ENCODE measurements at places on chromosomes 2 and 18.

- no peak for DNase-seq
Measured at GRCh38 chr2:131130298-131130596, 25.1 kb downstream of the PLEKHB2 start.

DNA sequence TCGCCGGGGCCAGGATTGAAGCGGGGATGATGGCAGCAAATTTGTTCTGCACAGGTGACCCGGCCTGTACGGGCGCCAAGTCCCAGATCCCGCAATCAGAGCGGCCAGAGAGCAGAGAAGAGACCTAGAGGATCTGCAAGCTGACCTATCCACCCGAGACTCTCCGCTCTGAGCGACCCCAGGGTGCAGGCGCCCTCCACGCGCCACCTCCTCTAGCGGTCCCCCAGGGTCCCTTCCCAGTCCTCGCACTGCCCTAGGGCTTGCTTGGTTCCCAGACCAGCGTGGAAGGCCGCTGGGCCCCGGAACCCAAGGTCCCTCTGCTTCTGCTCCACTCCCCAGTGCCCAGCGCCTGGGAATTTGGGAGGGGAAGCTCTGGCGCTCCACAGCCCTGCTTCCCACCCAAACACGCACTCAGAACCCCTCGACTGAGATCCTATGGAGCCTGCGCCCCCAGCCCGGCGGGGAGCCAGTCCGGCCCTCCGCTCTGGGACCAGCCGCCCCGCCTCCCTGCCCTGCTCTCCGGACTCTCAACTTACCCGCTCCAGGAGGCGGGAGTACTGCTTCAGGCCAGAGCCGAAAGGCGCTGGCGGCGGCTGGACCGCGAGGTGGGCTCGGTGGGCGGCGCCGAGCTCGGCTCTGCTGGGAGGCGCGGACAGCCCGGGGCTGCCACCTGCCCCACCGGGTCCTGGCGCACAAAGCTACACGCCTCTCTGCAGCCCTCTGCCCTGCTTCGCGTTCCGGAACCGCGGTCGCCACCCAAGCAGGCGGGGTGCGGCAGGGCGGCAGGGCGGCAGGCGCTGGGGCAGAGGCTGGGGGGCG, 3.0 kb upstream of the SIX3 start:
- DNase-seq: no peak

DNA sequence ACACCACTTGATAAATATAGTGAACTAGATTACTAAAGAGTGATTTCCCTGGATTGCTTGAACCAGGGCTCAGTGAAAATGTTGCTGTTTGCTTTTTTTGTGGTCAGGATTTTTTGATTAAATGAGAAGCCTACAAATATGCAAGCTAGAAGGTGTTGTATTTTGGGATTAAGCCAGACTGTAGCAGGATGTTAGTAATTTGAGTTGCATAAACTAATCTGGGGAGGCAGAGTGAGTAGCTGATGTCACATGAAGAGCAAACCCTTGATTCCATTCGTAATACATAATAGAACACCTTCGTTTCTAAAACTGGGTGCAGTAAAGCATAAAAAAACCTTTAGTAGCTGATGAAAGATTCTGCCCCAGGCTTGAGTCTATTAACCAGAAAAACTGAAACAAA, 32.0 kb downstream of the NEDD4L start:
- no peak for DNase-seq

DNA sequence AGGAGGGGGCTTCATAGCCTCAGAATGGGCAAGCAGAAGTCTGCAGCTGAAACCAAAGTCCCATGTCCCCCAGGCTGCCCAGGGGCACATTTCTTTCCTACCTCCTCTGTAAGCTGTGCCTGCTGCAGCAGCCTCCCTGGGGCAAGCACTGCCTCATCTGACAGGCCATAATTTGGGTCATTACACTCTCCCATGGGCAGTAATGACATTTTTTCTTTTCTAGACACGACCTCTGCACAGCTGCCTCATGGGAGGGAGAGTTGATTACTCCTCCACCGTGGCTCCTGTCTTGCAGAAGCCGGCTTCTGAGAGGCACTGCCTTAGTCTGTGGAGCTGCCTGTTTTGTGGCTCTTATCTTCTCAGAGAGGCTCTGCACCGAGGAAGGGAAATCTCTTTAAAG, 268.9 kb downstream of the TDRD15 start:
- DNase-seq: no peak

DNA sequence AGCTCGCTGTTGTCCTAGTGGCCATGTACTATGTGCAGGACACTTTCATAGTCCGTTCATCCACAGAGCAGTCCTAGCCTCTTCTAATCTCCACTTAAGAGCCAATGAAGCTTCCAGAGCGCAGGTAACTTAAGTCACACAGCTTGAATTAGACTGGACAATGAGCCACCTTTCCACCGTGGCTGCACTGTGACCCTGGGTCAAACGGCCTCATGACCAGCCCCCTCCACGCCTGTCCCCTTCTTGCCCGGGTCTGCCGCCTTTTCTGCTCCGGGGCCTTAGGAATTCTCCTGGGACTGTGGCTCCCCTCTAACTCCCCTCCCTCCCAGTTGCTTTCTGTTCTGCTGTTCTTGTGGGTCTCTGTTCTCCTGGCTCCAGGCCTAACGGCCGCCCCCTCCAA, 8.4 kb upstream of the PRKCE start:
- no peak for DNase-seq

GRCh38 chr2:230541934-230542380, 126.0 kb downstream of the SP100 start:
- peak; percentile 52 for DNase-seq

- peak; percentile 49 for DNase-seq
Measured at GRCh38 chr2:58107803-58108710, 61.5 kb downstream of the VRK2 start.

DNA sequence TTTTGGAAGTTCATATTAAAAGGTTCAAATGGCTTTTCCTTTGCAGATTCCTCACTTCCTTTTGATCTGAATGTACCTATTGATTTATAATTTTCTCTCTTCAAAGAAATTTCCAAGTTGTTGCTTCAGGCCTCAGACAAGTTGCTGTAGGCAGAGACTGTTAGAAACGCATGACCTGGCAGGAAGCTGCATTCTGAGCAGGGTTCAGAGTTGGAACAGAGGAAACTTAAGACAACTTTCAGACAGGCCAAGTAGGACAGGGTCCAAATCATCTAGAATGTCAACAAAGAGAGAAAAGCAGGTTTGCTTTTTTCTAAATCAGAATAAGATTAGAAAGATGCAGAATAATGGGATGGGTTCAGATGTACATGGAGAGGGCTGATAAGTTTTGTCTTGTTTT, 416.3 kb downstream of the LRP1B start:
- no peak for DNase-seq

GRCh38 chr18:59468821-59469220, 109.8 kb upstream of the LMAN1 start:
- DNase-seq: no peak

- no peak for DNase-seq
Measured at GRCh38 chr2:233210843-233211547, 40.5 kb upstream of the ATG16L1 start.

- DNase-seq: no peak
Measured at GRCh38 chr2:186570604-186571003, 19.3 kb upstream of the ITGAV start.

DNA sequence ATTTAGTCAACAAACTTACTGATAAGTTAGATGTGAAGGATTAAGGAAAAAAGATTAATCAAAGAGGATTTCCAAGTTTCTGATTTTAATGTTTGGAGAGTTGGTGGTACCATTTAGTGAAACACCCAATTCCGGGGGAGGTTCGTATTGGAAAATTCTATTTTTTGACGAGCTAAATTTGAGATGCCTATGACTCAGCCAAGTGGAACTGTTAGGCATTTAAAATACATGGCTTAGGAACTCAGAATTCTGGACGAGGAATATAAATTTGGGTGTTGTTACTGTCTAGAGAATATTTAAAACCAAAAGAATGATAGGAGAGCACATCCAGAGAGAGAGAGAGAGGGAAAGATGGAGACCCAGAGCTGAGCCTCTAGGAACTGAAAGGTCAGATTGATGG, 103.6 kb downstream of the TMX3 start:
- DNase-seq: no peak

DNA sequence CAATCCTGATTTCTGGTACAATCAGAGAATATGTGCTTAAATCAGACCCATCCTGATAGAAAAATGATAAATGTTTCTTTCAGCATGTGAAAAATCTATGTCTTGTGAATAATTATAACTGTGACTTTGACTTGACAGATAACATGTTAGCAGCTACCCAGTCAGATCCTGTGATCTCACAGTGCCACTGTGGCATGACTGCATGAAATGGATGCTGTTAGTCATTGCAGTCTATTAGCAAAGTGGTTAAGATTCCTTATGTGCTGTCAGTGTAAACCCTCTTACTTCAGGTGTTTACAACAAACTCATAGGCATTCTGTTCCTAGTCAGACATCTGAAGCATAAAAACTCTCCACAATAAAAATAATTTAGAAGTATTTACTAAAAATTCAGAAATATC, 244.6 kb upstream of the RND3 start:
- peak; percentile 1 for DNase-seq

DNA sequence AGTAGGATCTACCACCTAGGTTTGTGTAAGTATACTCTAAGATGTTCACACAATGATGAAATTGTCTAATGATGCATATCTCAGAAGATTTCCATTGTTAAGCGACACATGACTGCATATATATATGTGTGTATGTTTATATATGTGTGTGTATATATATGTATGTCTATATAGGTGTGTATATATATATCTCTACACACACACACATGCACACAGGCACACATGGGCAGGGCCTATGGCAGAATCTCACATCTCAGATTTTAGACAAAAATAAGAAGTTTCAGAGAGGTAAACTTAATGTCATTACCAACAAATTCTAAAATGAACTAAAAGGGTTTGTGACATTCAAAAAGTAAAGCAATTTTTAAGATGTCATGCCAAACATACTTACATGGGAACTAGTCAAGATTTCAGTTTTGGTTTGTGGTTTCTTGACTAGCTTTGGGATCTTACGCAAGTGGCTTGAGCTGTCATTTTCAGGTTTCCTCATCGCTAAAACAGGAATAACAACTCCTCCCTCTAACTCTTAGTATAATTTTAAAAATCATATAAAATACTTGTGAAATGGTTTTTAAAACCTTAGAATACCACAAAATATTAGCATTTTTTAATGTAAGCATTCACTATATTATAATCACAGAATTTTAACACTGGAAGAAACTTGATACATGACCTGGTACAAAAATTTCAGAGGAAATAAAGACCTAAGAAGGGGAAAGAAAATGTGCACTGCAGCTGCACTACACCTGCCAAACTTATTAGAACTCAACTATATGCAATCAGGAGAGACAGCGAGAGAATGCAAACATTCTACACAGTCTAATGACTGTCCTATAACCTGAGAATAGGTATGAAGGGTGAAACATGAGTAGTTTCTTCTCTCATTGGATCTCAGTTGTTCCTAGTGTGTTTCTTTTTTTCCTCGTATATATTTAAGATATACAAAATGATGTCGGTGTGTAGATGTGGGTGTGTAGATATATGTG, 75.7 kb downstream of the TTC21B start:
- DNase-seq: peak; percentile 76

GRCh38 chr2:106863387-106863786, 22.6 kb downstream of the ST6GAL2 start:
- DNase-seq: no peak

DNA sequence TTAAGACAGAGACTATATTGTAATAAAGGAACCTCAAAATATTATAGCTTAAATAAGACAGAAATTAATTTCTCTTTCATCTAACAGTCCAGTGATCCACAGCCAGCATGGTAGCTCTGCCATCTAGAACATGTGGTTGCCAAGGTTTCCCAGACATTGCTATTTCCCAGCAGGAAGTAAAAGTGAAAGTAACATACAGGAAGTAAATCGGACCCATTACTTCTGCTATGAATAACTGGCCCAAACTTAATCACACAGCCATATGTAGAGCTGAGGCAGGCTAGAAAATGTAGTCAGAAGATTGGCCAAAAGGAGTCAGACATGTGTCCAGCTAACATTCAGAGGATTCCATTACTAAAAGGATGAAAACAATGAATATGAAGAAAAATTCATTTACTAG, 71.0 kb downstream of the NOL4 start:
- DNase-seq: peak; percentile 4

GRCh38 chr18:49456794-49457193, 3.7 kb downstream of the DYM start:
- DNase-seq: no peak

DNA sequence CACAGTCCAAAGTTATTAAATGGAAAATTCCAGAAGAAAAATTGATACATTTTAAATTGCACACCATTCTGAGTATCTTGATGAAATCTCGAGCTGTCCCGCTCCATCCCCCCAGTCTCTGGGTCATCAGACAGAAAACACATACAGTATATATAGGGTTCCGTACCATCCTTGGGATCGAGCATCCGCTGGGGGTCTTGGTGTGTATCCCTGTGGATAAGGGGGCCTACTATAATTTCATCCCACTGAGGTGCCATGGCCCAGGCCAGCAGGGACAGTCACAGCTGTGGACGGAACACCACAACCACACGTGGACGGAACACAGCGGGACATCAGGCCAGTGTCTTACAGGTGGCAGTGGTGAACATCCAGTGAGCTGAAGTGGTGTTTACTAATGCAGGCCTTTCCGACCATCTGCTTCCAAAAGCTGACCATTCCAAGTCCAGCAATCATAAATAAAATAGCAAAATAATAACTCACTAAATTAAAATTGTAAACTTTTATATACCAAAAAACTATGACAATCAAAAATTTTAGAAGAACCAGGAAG, 14.0 kb downstream of the TWIST2 start:
- no peak for DNase-seq

GRCh38 chr2:114005110-114005783, 115.4 kb downstream of the ACTR3 start:
- DNase-seq: no peak

DNA sequence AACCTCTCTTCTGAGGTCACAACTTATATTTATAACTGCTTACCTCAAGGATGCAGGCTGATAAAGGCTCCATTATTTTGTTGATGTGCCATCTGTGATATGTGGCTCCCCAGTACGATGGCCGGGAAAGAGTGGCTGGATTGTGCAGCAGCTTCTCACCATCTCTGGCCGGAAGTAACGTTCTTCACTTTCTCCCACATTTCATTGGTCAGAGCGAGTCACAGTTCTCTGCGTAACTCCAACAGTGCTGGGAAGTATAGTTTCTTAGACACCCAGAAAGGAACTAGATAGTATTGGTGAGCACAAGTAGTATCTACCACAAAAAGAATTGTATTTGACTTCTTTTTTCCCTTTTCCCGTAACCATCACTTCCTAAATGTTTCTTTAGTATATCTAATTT, 28.7 kb downstream of the ZSWIM2 start:
- DNase-seq: no peak

- DNase-seq: no peak
Measured at GRCh38 chr2:68970566-68971265, 3.7 kb upstream of the GKN1 start.

DNA sequence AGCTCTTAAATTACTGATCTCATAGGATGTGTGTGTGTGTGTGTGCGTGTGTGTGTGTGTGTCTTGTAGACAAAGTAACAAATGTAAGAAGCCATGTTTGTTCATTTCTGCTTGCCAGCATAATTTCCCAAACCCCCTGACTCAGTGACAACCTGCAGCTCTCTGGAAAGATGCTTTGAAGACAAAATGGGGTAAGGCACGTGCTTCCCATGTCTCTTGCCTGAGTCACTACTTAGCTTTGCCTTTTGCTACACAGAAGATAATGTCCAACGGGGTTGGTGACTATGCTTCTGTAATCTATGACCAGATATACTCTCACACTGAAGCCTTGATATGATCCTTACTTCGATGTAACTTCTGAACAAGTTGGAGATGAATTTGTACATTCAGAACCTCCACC, 332.0 kb downstream of the SLC4A3 start:
- no peak for DNase-seq

Measured in activated CD4-positive, alpha-beta T cell treated with anti-CD3 and anti-CD28 coated beads, Interleukin-10, Interleukin-2, amounts not matched to agents 100 ng/mL and 50 ng/mL, durations not matched to agents 16 hours and 8 hours (primary cell).